ENCODE measurements at places on chromosomes 4 and X. TPM values are rescaled to one million over a fixed set of nuclear protein-coding genes. Genes with fewer than 3 reads are reported as not detected.

SSX4 gene
- not detected for total RNA-seq

FAM47A gene
- not detected for total RNA-seq

CCDC120 gene
- 4.3 TPM for total RNA-seq

S100P gene
- 0.37 TPM for total RNA-seq

F8A1 gene
- total RNA-seq = 39.3 TPM

GPR34 gene
- 1.4 TPM for total RNA-seq

PNCK gene
- 1.2 TPM for total RNA-seq

SSX1 gene
- not detected for total RNA-seq

- H3K27ac ChIP-seq = no peak overlapping the region
- no peaks in the 10 kb centered on the region for H3K36me3 ChIP-seq
- H3K4me1 ChIP-seq = no peaks in the 10 kb centered on the region
Observed at GRCh38 chrX:69222103-69223090, 57.1 kb upstream of the PJA1 start.

GRCh38 chr4:41655177-41655576 is 93.3 kb downstream of the PHOX2B start:
- DNase-seq = no peak
- H3K36me3 ChIP-seq = no peaks in the 10 kb centered on the region
- no peak overlapping the region for H3K27ac ChIP-seq
- H3K27me3 ChIP-seq = peaks cover 8% of the 10 kb centered on the region

DNA sequence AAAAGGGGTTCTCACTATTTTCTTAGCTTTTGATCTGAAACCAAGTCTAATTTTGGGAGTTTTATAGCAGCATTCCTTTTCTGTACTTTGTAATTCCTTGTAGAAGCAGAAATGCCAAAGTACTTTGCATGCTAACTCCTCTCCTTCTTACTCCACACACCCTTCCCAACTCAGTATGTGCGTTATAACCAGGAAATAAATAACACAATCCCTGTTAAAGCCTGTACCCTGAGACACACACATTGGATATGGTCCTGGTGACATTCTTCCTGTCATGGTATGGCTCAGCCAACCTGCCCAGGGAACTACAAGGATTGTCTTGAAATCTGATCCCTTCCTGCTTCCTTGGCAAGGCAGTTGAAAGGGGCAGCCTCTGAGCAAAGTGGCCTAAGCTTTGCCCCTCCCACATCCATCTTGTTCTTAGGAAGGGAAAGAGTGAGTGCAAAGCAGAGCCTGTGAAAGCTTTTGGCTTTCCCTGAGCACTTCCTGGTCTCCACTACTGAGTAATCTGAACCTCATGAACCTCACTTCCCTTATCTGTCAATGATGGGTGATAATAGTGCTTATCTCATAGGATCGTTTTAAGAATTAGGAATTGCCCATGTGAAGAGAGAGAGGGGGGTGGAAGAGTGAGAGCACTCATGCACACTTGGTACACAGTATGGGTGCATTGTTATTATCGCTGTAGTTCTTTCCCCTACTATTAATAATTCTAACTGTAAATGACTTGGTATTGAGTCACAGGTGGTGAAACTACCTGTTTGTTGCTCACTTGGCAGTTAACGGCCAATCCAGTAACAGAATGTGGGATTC is 109.3 kb downstream of the AFF2 start:
- H3K27me3 ChIP-seq = no peaks in the 10 kb centered on the region
- no peak overlapping the region for H3K4me3 ChIP-seq
- peak overlapping the region; percentile 13 for H3K27ac ChIP-seq
- H3K4me1 ChIP-seq = peaks cover 16% of the 10 kb centered on the region
- no peak for DNase-seq
- no peaks in the 10 kb centered on the region for H3K36me3 ChIP-seq

DNA sequence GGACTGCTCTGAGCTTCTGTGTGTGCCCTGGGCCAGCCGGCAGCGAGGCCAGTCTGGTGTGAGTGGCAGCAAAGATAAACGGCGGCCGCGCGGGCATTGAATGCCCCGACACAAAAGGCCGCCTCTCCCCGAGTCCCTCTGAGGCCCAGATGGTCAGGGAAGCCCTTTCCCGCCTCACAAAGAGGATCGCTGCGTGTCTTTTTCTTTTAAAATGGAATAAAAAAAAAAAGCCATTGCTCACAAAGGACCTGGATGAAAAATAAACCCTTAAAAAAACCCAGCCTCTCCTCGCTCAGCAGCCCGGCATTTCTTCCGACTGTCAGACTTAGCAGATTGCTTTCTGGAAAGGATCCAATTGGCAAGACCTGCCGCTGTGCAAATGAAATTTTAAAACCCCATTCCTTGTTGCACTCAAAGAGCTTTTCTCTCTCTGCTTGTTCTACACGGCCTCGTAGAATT is 578.7 kb downstream of the BCOR start:
- no peaks in the 10 kb centered on the region for H3K4me1 ChIP-seq
- H3K27me3 ChIP-seq = no peaks in the 10 kb centered on the region
- H3K36me3 ChIP-seq = no peaks in the 10 kb centered on the region
- H3K4me3 ChIP-seq = no peak overlapping the region
- H3K27ac ChIP-seq = no peak overlapping the region

- peaks cover 10% of the 10 kb centered on the region for H3K27me3 ChIP-seq
- no peaks in the 10 kb centered on the region for H3K36me3 ChIP-seq
- H3K4me1 ChIP-seq = no peaks in the 10 kb centered on the region
- no peak overlapping the region for H3K4me3 ChIP-seq
Observed at GRCh38 chr4:54585321-54586000, 72.3 kb upstream of the KIT start.

- no peak overlapping the region for H3K27ac ChIP-seq
- H3K4me3 ChIP-seq = no peak overlapping the region
- no peak for DNase-seq
Observed at GRCh38 chr4:95217197-95217596, 331.6 kb downstream of the UNC5C start.

DNA sequence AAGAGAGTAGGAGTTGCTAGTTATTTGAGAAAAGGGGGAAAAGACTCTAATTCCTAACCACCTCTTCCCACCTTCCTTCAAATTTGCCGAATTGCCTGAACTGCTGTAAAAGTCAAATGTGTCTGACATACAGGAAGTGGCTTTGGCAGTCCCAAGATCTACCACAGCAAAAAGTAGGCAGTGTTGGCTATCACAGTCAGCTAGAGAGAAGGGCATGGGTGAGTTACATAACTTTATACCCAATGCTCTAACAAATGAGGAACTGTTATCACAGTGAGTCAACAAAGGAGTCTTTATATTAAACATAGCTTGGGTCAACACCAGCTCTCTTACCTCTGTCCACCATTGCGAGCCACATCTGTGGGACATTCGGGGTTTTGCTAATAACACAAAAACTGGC is 2.4 kb upstream of the MBNL3 start:
- peak overlapping the region; percentile 92 for H3K4me3 ChIP-seq
- H3K27me3 ChIP-seq = no peaks in the 10 kb centered on the region
- peaks cover 22% of the 10 kb centered on the region for H3K4me1 ChIP-seq
- H3K36me3 ChIP-seq = peaks cover 4% of the 10 kb centered on the region
- no peak for DNase-seq
- H3K27ac ChIP-seq = peak overlapping the region; percentile 65

GRCh38 chrX:30880058-30880457 is 9.0 kb downstream of the TAB3 start:
- H3K4me1 ChIP-seq = peaks cover 32% of the 10 kb centered on the region
- no peak for DNase-seq
- no peak overlapping the region for H3K4me3 ChIP-seq
- H3K36me3 ChIP-seq = peaks cover 1% of the 10 kb centered on the region

DNA sequence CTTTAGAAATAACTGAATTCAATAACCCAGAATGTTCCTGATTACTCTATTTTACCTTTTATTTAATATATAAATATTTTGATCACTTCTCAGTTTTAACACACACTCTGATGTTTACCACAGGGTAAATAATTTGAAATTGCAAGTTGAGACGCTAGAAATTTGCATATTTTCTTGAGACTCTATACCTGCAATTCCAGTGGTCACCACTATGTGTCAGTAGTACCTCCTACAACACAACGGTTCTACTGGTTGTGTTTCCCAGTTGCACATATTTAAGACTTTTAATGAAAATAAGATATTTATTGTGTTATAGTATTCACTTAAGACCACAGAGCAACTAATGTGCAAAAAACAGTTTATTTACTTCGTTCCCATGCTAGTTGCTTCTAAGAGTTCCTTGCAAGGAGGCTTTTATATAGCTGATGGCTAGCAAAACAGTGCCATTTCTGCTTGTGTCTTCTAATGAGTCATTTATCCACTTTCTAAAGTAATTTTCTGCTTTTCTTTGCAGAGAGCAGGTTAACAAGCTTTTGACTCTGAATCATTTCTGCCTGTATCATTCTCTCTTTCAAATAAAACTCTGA is 98.9 kb upstream of the PDLIM3 start:
- peaks cover 26% of the 10 kb centered on the region for H3K27me3 ChIP-seq
- peaks cover 1% of the 10 kb centered on the region for H3K4me1 ChIP-seq
- no peak overlapping the region for H3K4me3 ChIP-seq
- H3K27ac ChIP-seq = no peak overlapping the region
- no peaks in the 10 kb centered on the region for H3K36me3 ChIP-seq
- DNase-seq = no peak

- peaks cover 40% of the 10 kb centered on the region for H3K27me3 ChIP-seq
- H3K4me1 ChIP-seq = peaks cover 1% of the 10 kb centered on the region
- H3K4me3 ChIP-seq = no peak overlapping the region
- no peaks in the 10 kb centered on the region for H3K36me3 ChIP-seq
- no peak overlapping the region for H3K27ac ChIP-seq
Observed at GRCh38 chrX:72071213-72071612, 60.5 kb downstream of the RTL5 start.
